ENCODE measurements at places on chromosomes 7 and 10. TPM values are rescaled to one million over a fixed set of nuclear protein-coding genes. Genes with fewer than 3 reads are reported as not detected.

Gene SLC18A3
- not detected for total RNA-seq

Gene AKR1B15
- total RNA-seq: not detected

Gene CDHR3
- total RNA-seq: 10.5 TPM

Gene MOGAT3
- 1.8 TPM for total RNA-seq

Gene TEX47
- not detected for total RNA-seq

Gene ECHDC3
- 98.3 TPM for total RNA-seq

Gene HELLS
- 2.0 TPM for total RNA-seq

Gene NOS3
- total RNA-seq: 5.4 TPM

Gene AKR1C2
- total RNA-seq: 129 TPM

Gene AGBL3
- total RNA-seq: 1.7 TPM

Gene MYO3A
- 0.33 TPM for total RNA-seq

Gene GNGT1
- total RNA-seq: not detected

Gene SEC23IP
- 14.6 TPM for total RNA-seq

Gene DNAH11
- total RNA-seq: 0.50 TPM

Gene BAMBI
- total RNA-seq: 10.6 TPM

Gene CFAP70
- total RNA-seq: 2.3 TPM

Gene VPS37D
- total RNA-seq: 3.3 TPM

Gene TMEM178B
- total RNA-seq: under 0.01 TPM

Gene PAOX
- total RNA-seq: 4.8 TPM

Gene PLOD3
- total RNA-seq: 32.1 TPM

Gene LBX1
- total RNA-seq: not detected

Gene VWA2
- total RNA-seq: 0.25 TPM

Gene MRLN
- total RNA-seq: not detected

Gene AFAP1L2
- 1.6 TPM for total RNA-seq

Gene SLC39A12
- total RNA-seq: 0.05 TPM

Gene SFRP5
- 15.1 TPM for total RNA-seq

Gene NPFFR1
- not detected for total RNA-seq

Gene GPR26
- total RNA-seq: not detected

Gene ERVW-1
- total RNA-seq: not detected

Gene ANXA8
- total RNA-seq: 1.6 TPM

Gene NAT16
- not detected for total RNA-seq

Gene IGF2BP3
- total RNA-seq: 0.17 TPM

Gene ZP3
- total RNA-seq: 0.25 TPM
